Anterior cingulate cortex (tissue), 58 donors: ENCODE measurements at places on chromosomes 7 and 10.

GRCh38 chr7:129886167-129886817 is 66.5 kb downstream of the UBE2H start:
- no peak for DNase-seq

GRCh38 chr7:65390588-65390987 is 16.9 kb downstream of the ZNF92 start:
- no peak for DNase-seq

GRCh38 chr7:97506728-97507127 is 225.2 kb upstream of the TAC1 start:
- no peak for DNase-seq

- DNase-seq, result no peak
Observed at GRCh38 chr10:4131407-4132215, 346.6 kb upstream of the KLF6 start.

- DNase-seq, result no peak
Observed at GRCh38 chr10:116134322-116134721, 138.7 kb downstream of the GFRA1 start.

GRCh38 chr10:81995254-81995653 is 120.3 kb downstream of the NRG3 start:
- DNase-seq, result no peak

DNA sequence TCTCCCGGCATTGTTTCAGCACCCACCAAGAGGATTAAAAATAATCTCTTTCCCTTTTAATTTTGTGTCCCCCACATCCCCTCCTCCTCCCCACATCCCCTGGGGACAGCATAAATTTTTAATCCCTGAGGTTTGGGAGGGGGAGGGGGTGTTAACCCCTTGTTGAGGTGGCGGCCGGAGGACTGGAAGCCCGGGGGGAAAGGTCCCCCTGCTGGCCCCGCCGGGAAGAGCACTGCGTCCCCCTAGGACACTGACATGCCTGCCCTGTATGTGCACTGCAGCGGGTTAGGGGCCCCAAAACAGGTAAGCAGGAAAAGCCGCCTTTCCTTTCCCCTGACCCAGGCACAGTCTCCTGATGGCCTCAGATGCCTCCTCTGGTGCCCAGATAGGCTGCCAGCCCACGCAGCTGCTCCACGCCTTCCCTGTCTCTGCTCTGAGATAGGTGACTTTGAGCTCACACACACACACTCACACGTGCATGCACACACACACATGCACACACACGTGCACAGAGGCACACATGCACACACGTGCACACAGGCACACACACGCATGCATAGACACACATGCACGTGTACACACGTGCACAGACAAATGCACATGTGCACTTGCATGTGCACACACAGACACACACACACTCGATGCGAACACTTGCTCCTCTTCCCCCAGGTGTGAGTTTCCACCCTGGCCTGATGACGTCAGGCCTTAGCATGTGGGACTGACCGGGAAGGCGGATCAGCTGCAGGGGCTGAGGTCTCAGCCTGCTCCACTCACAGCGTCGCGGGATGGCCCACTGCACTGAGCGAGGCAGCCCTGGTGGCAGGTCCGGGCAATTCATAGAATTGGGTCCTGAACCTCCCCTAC is 12.3 kb downstream of the CNPY1 start:
- no peak for DNase-seq

- no peak for DNase-seq
Observed at GRCh38 chr7:7212612-7213011, 30.3 kb downstream of the C1GALT1 start.

DNA sequence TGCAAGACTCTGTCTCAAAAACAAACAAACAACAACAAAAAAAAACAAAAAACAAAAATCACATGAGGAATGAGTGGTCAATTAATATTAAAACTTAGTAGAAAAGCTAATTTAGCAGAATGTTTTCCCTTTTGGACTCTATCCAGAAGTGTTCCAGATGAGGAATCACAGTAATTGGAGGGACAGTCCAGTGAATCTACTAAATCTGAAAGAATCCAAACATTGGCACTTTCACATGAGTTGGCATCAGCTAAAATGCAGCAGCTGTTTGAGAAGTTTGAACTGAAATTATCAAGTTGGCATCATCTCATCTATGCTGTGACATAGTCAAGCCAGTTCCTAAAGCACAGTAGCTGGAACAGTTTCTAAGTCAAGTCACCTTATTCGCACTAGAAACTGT is 367.8 kb downstream of the PPP1R3A start:
- DNase-seq, result no peak

GRCh38 chr10:132940791-132941465 is 1.4 kb downstream of the CFAP46 start:
- no peak for DNase-seq

DNA sequence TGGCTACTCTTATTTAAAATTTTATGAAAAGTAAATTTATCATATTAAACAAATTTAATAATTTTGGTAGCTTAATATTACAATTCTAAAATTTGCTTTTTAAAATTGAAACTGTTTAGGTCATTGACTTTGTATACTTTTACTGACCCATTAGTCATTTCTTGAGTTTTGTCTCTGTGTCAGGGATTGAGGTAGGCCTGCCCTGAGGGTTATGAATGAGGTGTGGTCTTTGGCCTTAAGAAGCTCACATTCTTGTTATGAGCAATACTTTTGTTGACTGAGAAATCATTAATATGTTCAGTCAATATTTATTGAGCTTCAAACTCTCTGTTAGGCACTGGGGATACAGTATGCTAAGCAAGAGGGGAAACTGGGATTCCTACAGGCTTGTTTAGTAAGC is 47.0 kb upstream of the RPA3 start:
- no peak for DNase-seq

DNA sequence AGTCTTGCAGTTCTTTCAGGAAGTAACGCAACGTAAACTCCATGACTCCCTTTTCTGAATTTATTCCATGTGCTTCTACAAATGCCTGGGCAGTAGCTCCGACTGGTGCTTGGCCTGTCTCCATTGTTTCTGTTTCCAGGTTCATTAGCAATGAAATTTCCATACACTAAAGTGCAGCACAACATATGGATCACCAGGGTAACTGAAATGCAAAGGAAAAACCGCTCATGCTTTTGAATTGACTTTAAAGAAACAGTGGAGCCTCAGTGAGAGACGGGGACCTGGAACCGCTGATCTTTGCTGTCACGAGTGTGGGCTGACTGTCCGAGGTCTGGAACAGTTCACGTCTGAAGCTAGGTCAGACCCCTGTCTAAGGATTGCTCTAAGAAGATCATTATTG is 126.5 kb upstream of the IGFBP3 start:
- no peak for DNase-seq

DNA sequence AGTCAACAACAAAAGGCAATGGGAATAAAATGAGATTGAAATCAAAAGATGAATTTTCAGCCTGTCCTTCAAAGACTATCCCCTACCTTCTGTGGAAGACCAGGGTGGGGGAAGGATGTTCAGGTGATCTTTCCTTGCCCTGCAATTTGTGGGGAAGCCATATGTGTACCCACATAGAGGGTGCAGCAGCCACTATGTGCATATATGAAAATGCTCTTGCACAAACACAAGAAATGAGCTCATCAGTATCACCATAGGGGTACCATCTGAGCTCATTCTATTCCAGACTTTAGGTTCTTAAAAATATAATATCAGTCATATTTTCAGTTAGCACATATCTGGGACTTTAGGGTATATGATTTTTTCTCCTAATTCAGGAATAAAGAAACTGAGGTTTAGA is 17.7 kb downstream of the GIMAP5 start:
- DNase-seq, result no peak

DNA sequence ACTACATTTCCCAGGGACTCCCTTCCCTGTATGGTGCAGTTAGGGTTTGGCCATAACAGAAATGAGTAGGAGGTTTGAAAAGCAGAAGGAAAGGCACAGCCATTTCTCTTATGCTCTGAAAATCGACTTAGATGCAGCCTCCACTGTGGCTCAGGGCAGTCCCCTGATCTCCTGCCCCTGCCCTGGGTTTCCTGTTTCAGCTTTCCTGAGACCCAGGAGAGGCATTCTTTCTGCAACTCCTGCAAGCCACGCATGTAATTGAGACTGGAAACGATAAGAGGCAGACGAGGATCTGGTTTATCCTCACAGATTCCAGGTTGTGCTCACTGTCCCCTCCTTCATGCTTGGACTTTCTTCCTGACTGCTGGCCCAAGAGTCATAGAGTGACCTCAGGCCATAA is 461.2 kb upstream of the VSTM2A start:
- no peak for DNase-seq

DNA sequence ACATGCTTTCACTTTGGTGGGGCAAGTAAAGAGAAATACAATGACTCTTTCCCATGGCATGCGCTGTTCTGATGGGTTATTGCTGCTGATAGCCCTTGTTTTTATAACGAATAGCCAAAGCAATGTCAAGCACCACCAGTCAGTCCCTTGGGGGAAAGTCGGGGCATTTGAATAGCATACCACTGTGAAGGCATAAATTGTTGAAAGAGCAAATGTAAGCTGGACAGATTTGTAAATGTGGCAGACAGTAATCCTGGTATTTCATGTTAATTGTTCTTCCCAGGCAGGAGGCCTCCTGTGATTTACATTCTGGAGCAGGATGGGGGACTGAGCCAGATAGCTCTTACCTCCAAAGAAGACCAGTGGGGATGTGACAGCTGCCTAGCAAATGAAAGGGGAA is 293.3 kb downstream of the ADRA2A start:
- no peak for DNase-seq

- DNase-seq, result no peak
Observed at GRCh38 chr7:57769958-57770357, 320.0 kb downstream of the ZNF716 start.

- DNase-seq, result no peak
Observed at GRCh38 chr7:8831376-8831775, 398.0 kb downstream of the NXPH1 start.

GRCh38 chr7:44043902-44044301 is 600 bp upstream of the DBNL start:
- no peak for DNase-seq

GRCh38 chr7:36923185-36923584 is 198.9 kb upstream of the AOAH start:
- DNase-seq, result no peak

- no peak for DNase-seq
Observed at GRCh38 chr7:146319629-146320028, 203.0 kb downstream of the CNTNAP2 start.

DNA sequence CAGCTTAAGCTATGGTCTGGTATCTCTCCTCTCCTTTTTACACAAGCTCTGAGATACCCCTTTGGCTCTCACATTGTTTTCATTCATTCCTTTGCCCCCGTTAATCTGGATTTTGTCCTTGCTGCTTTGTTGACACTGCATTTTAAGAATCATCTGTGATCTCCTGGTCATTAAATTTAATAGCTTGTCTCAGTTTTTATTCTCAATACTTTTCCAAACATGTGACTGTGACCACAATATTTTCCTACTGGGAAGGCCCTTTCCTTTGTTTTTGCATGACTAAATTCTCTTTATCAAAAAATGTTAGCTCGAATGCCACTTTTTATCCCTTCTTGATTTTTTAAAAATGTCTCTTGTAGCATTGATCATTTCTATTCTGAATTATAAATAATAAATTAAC is 171.2 kb downstream of the SUGCT start:
- DNase-seq, result no peak

- DNase-seq, result no peak
Observed at GRCh38 chr7:156617215-156617614, 23.4 kb upstream of the RNF32 start.

GRCh38 chr10:14648005-14648765 is 126.5 kb downstream of the FAM107B start:
- DNase-seq, result peak; percentile 16
